ENCODE measurements at places on chromosomes 1 and 21. TPM values are rescaled to one million over a fixed set of nuclear protein-coding genes. Genes with fewer than 3 reads are reported as not detected.

The S100A2 gene
- 1.6 TPM for total RNA-seq

The ADAMTSL4 gene
- 14.1 TPM for total RNA-seq

The CR1 gene
- total RNA-seq, result 0.13 TPM

The RAP1GAP gene
- total RNA-seq, result 9.7 TPM

The SMPDL3B gene
- total RNA-seq, result 31.6 TPM

The KLF17 gene
- total RNA-seq, result not detected

The MEGF6 gene
- 32.4 TPM for total RNA-seq

The SPRR2E gene
- not detected for total RNA-seq

DNA sequence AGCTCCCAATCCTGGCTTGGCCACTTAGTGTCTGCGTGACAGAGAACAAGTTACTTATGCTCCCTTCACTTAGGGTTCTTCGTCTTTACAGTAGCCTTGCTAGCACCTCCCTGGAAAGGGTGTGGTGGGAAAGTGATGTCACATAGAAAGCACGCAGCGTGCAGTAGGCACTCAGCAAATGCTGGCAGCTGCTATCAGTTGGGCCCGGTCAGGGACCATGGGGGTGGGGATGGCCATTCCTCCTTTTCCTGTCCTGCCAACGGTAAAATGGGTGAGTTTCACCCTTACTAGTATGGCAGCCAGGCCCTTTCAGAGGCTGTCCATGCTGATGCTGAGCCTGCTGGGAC, 6.2 kb upstream of the KCNA10 start:
- no peaks in the 10 kb centered on the region for H3K36me3 ChIP-seq
- no peak overlapping the region for H3K27ac ChIP-seq
- H3K4me1 ChIP-seq, result no peaks in the 10 kb centered on the region
- H3K27me3 ChIP-seq, result peaks cover 4% of the 10 kb centered on the region
- H3K4me3 ChIP-seq, result no peak overlapping the region
- DNase-seq, result no peak

DNA sequence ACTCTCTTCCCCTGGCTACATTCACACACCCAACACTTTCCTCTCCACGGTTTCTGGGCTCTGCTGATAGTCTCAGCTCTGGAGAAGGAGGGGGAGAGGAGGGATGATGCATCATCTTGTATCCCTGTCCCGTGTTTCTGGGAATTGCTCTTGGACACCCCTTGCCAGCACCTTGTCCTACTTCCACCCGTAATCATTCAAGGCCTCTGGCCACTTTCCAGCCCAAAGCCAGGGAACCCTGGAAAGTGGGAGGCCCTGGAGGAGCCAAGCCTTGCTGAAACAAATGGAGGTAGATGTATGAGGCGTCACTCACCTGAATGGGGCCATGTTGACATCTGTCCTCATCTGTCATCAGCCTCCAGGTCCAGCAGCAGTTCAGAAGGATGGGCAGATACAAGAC, 4.4 kb downstream of the PLEKHO1 start:
- no peak overlapping the region for H3K27ac ChIP-seq
- no peak overlapping the region for H3K4me3 ChIP-seq
- H3K27me3 ChIP-seq, result peaks cover 7% of the 10 kb centered on the region
- H3K4me1 ChIP-seq, result peaks cover 19% of the 10 kb centered on the region
- DNase-seq, result no peak

DNA sequence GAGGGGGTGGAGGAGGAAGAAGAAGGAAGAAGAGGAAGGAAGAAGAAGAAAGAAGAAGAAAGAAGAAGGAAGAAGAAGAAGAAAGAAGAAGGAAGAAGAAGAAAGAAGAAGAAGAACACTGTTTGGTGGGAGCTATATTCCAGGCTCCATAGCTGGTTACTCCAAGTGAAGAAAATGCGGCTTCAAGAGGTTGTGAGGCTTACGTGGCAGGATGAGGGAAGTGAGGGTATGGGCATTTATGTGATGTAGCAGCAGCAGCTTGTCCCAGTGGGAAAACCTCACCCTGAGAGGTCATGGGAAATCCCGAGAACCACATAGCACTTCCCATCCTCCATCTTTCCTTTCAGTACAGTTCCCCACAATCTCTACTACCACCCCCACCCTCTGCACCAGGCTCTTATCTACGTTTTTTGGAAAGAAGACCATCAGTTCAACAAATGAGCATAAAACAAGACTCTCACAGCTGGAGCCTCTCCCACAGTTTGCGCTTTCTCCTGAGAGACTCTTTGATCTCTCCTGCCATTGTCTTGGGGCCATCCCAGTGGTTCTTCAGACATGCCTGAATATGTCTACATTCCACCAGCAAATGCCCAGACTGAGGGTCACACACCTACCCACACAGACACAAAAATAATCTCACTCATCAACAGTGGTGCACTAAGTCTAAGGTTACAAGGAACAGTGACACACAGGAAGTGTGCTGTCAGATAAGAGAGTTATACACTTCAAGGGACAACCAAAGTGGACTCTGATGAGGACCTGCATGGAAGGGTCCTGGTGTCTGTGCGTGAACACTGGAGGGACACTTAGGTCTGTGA, 77.9 kb upstream of the KCNJ15 start:
- H3K4me3 ChIP-seq, result no peak overlapping the region
- H3K36me3 ChIP-seq, result no peaks in the 10 kb centered on the region
- DNase-seq, result no peak
- peaks cover 8% of the 10 kb centered on the region for H3K4me1 ChIP-seq
- H3K27me3 ChIP-seq, result no peaks in the 10 kb centered on the region
- H3K27ac ChIP-seq, result no peak overlapping the region

GRCh38 chr1:43951021-43951985, 4.6 kb downstream of the IPO13 start:
- 0 out of 2 replicates have a peak overlapping the region, but pooled peaks have one; percentile 18 for H3K27ac ChIP-seq
- peaks cover 5% of the 10 kb centered on the region for H3K36me3 ChIP-seq
- no peak for DNase-seq
- no peak overlapping the region for H3K4me3 ChIP-seq
- H3K27me3 ChIP-seq, result no peaks in the 10 kb centered on the region
- H3K4me1 ChIP-seq, result peaks cover 23% of the 10 kb centered on the region

GRCh38 chr1:178500091-178500770, 3.5 kb upstream of the CLEC20A start:
- H3K27me3 ChIP-seq, result no peaks in the 10 kb centered on the region
- peaks cover 16% of the 10 kb centered on the region for H3K4me1 ChIP-seq
- H3K4me3 ChIP-seq, result no peak overlapping the region
- H3K36me3 ChIP-seq, result no peaks in the 10 kb centered on the region

GRCh38 chr1:93995837-93996536, 86.8 kb upstream of the GCLM start:
- no peaks in the 10 kb centered on the region for H3K36me3 ChIP-seq
- no peak for DNase-seq
- H3K27me3 ChIP-seq, result no peaks in the 10 kb centered on the region
- no peak overlapping the region for H3K4me3 ChIP-seq
- H3K4me1 ChIP-seq, result peaks cover 10% of the 10 kb centered on the region

GRCh38 chr1:199089393-199090122, 450.7 kb downstream of the PTPRC start:
- H3K36me3 ChIP-seq, result no peaks in the 10 kb centered on the region
- H3K4me3 ChIP-seq, result no peak overlapping the region
- H3K27ac ChIP-seq, result no peak overlapping the region
- no peaks in the 10 kb centered on the region for H3K4me1 ChIP-seq
- no peaks in the 10 kb centered on the region for H3K27me3 ChIP-seq

GRCh38 chr1:119637710-119638109, 10.4 kb downstream of the ZNF697 start:
- no peaks in the 10 kb centered on the region for H3K27me3 ChIP-seq
- no peak overlapping the region for H3K27ac ChIP-seq
- H3K4me3 ChIP-seq, result no peak overlapping the region
- peaks cover 27% of the 10 kb centered on the region for H3K4me1 ChIP-seq
- H3K36me3 ChIP-seq, result peaks cover 18% of the 10 kb centered on the region

GRCh38 chr21:17679002-17679600, 66.4 kb upstream of the BTG3 start:
- H3K27me3 ChIP-seq, result peaks cover 10% of the 10 kb centered on the region
- no peaks in the 10 kb centered on the region for H3K36me3 ChIP-seq
- no peak overlapping the region for H3K4me3 ChIP-seq
- no peak overlapping the region for H3K27ac ChIP-seq

DNA sequence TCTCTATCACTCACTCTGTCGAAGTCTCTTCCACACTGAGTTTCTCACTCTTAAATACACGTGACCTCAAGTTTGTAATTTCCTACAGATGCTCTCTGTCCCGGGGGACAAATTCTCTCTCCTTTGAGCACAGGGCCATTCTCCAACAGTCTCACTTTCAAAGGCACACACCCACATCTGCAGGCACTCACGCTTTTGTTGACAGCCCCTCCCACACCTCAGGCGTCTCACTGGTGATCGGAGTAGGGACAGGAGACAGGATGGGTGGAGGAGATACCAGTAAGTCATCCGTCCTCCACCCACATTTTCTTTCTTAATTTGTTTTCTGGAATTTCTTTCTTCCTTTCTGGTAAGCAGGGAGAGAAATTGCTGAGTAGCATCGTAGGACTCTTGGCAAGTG, 40.6 kb upstream of the GREM2 start:
- H3K4me1 ChIP-seq, result no peaks in the 10 kb centered on the region
- H3K36me3 ChIP-seq, result no peaks in the 10 kb centered on the region
- H3K27ac ChIP-seq, result no peak overlapping the region
- H3K27me3 ChIP-seq, result no peaks in the 10 kb centered on the region
- no peak overlapping the region for H3K4me3 ChIP-seq
- no peak for DNase-seq

DNA sequence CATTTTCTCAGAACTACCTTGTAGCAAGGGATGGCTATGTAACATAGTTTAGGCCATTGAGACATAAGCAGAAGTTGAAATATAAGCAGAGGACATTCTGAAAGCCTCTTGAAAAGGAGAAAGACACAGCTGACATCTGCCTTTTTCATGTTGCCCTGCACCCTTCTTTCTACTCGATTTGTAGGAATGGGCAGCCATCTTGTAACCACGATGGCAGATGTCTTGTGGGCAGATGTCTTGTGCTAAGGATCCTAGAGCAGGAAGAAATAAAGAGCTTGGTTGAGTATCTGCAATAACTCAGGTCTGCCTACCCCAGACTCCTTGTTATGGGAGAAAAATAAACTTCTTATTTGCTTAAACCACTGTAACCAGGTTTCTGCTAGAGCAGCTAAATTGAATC, 351.0 kb downstream of the PDE4B start:
- H3K27me3 ChIP-seq, result no peaks in the 10 kb centered on the region
- no peak for DNase-seq
- H3K4me3 ChIP-seq, result no peak overlapping the region
- H3K36me3 ChIP-seq, result no peaks in the 10 kb centered on the region
- H3K27ac ChIP-seq, result no peak overlapping the region

GRCh38 chr1:204592246-204592948, 76.2 kb downstream of the MDM4 start:
- peaks cover 19% of the 10 kb centered on the region for H3K4me1 ChIP-seq
- H3K27ac ChIP-seq, result no peak overlapping the region
- H3K36me3 ChIP-seq, result no peaks in the 10 kb centered on the region
- no peak for DNase-seq
- no peaks in the 10 kb centered on the region for H3K27me3 ChIP-seq
- no peak overlapping the region for H3K4me3 ChIP-seq

- H3K36me3 ChIP-seq, result no peaks in the 10 kb centered on the region
- no peak overlapping the region for H3K4me3 ChIP-seq
These were observed 174.2 kb downstream of the RRAGC start for GRCh38 chr1:38685388-38685787.

DNA sequence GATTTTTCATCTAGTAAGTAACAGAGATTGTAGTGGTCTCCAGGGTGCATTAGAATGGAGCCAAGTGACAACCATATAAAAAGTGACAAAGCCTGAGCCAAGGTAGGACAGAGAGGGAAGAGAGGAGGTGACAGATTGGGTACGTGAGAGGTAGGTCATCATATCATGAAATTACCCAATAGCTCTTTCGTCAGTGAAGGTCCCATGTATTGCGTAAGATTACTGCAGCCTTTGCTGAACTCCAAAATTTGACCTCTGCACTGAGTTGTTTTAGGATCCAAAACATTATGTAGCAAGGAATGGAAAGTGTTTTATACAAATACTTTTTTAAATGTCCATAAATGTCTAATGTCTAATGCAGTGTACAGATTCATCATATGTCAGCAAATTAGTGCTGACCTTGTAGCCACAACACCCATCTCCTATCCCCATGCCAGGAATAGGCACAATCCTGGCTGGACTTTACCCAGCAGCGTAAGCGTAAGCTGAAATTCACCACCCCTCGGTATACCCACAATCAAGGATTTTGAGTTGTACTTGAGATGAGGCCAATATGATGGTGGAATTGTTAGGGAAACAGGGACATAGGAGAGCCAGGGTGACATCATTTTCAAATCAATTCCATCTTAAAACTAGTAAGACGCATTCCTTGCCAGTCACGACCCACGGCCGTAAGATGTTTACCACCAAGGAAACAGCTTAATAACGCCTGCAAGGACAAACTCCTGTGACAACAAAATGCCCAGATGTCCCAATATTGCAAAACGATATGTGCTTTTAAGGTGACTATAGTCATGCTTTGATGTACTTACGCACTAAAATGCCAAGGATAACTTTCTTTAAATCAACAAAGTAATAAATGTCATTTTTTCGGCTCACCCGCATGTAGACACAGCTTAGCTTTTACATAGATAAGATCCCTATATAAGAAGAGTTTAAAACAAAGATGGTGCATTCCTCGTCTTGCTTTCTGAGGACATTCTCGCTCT, 38.1 kb upstream of the GREM2 start:
- no peak for DNase-seq
- H3K27ac ChIP-seq, result no peak overlapping the region
- no peaks in the 10 kb centered on the region for H3K36me3 ChIP-seq
- H3K4me3 ChIP-seq, result no peak overlapping the region
- H3K27me3 ChIP-seq, result no peaks in the 10 kb centered on the region

DNA sequence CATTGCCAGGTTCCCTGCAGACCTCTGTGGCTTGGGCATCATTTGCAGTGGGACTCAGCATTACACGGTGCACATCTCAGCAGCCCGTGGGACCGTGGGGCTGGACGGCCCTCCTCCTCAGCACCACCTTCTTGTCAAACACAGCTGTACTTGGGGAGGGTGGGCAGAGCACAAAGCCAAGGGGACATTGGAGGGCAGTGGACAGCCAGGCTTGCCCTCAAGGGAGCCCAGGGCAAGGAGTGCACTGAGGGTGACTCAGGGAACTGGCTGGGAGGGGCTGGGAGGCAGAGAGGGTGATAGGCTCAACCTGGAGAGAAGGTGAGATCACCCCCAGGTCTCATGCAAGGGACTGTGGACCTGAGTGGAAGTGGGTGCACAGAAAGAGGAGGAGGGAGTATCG, 3.4 kb downstream of the CAPN9 start:
- no peak overlapping the region for H3K27ac ChIP-seq
- peaks cover 47% of the 10 kb centered on the region for H3K4me1 ChIP-seq
- H3K36me3 ChIP-seq, result no peaks in the 10 kb centered on the region
- DNase-seq, result no peak

GRCh38 chr1:219687779-219688178, 74.9 kb upstream of the ZC3H11B start:
- DNase-seq, result no peak
- no peaks in the 10 kb centered on the region for H3K27me3 ChIP-seq
- no peak overlapping the region for H3K4me3 ChIP-seq
- H3K36me3 ChIP-seq, result no peaks in the 10 kb centered on the region
- peaks cover 6% of the 10 kb centered on the region for H3K4me1 ChIP-seq
- no peak overlapping the region for H3K27ac ChIP-seq

GRCh38 chr1:6378096-6378746, 15.3 kb downstream of the ACOT7 start:
- no peaks in the 10 kb centered on the region for H3K27me3 ChIP-seq
- peaks cover 8% of the 10 kb centered on the region for H3K36me3 ChIP-seq
- H3K27ac ChIP-seq, result peak overlapping the region; percentile 89
- peaks cover 7% of the 10 kb centered on the region for H3K4me1 ChIP-seq

GRCh38 chr1:2496087-2496622, 20.1 kb downstream of the PLCH2 start:
- no peaks in the 10 kb centered on the region for H3K36me3 ChIP-seq
- H3K27ac ChIP-seq, result no peak overlapping the region
- DNase-seq, result no peak
- H3K4me3 ChIP-seq, result no peak overlapping the region
